ENCODE measurements at places on chromosomes 3 and 15.

- DNase-seq: no peak
These were observed 118.1 kb downstream of the LRRK1 start for GRCh38 chr15:101037090-101037830.

- DNase-seq: no peak
These were observed 42.8 kb downstream of the TSC22D2 start for GRCh38 chr3:150450916-150451315.

- DNase-seq: no peak
These were observed 11.1 kb downstream of the SLC24A1 start for GRCh38 chr15:65632780-65633375.

DNA sequence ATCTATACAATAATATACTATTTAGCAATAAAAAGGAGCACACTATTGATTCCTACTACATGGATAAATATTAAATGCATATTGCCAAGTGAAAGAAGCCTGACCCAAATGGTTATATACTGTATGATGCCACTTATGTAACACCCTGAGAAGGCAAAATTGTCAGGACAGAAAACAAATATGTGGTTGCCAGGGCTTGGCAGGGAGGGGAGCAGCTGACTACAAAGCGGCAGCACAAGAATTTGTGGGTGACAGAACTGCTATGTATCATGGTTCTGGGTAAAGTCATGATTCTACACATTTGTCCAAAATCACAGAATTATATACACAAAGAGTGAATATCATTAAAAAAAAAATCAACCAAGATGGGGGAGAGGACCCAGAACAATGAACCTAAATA, 22.5 kb downstream of the TBC1D2B start:
- no peak for DNase-seq

DNA sequence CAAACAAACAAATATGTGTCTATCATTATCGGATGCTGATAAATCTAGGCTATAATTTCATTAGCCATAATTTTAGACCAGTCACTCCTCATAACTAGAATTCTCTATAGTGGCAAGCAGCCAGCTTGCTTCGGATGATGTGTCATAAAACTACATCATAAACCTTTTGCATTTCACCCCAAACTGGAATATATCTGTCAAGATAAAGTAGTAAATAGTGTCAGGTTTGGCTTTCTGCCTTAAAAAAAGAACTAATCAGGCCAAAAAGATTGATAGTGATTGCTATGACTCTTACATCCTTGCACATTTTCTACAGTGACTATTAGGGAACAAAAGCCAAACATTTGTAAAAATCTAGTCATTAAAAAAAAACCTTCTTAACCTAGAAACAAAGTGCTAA, 51.0 kb downstream of the DPPA2 start:
- DNase-seq: no peak

DNA sequence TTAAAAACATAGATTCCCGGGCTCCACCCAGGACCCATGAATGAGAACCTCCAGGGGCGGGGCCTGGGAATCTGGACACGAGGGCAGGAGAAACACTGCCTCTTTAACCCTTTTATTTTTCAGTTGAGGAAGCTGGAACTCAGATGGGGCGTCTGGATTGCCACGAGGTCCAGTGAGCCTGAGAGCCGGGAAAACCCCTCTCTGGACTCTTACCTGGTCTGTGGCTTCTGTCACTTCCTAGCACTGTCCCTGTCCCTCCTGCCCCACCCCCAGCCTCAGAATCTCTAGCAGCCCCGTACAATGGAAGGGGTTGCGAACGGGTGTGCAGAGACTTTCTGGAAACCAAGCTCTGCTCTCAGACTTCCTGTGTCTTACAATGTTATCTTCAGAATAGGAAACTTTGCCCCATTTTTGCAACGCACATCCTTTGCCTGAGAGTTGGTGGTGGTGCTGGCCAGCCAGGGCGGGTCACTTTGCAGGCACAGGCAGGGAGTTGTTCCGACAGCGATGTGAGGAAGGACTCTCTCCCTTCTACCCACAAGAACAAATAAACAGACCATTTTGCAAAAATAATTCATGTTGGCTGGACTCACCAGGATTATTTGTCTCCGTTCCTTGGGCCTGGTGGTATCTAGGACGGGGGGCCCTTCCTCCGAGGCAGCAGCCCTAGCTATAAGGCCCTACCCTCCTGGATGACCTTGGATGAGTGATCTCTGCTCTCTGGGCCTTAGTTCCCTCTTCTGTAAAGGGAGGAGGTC, 59.1 kb downstream of the SMAD6 start:
- DNase-seq: no peak

DNA sequence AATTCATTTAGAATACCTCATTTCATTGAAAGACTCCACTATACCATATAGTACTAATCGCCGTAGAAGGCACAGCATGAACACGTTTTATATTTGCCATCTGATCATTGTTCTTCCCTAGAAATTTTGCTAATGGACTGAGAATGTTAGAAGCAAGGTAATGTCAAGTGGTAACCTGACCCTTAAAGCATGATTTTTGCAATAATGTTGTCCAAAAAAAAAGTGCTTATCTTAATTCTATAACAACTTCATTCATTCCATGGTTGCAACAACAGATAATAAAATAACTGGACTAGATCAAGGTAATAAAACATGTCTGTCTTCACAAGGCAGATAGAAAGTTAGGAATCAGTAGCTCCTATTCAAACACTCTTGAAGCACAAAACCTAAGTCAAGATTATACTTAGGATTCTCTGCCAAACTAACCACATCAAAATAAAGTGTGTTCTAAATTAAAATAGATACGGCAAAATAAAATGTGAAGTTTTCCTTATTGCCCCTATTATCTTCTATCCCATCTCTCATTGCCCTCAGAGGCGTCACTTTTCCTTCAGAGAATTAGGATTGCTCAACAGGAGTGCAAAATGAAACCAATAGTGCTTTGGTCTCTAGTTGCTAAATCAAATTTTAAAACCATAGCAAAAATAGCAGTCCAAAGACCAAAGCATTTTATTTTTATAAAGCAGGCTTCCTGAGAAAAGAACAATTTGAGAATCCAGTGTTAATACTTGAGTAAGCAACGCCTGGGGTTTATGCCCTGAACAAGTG, 317.4 kb upstream of the UBE2E2 start:
- no peak for DNase-seq

DNA sequence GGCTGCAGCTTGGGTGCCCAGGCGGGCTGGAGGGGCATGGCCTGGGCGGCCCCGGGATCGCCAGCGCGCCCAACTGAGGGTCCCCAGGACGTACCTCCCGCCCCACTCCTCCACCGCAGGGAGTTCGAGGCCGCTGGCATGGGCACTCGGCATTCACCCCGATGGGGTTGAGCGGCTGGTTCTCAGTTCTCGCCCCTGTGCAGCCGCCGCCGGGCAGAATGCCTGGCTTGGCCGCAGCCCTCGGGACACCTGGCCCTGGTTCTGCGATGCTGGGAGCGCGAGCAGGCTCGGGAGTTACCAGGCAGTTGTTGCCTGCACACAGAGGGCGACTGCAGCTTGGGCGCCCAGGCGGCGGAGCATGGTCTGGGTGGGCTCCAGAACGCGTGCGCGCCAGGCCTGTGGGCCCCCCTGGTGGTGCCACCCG, 121.4 kb downstream of the LMLN start:
- no peak for DNase-seq

- no peak for DNase-seq
These were observed 156.1 kb downstream of the STXBP5L start for GRCh38 chr3:121064121-121064520.

DNA sequence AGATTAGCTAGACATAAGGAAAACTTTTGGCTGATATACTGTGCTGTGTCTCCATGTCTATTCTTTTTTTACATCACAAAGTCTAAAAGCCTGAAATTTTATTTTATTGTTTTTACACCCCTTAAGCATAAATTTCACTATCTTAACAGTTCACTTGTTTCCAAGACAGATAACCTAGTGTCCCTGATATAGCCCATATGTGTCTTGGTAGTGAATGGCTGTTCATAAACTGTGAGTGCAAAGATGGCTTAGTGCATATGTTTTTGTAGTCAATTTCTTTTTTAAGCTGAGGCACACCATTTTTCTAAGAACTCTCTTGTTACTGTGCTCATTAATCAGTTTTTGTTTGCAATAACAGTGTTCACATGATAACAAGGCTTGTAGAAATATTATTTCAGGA, 381.1 kb downstream of the OXSM start:
- DNase-seq: no peak

- no peak for DNase-seq
These were observed 225.4 kb upstream of the SOX2 start for GRCh38 chr3:181486141-181486885.

GRCh38 chr15:41567261-41567660, 8.2 kb downstream of the TYRO3 start:
- DNase-seq: no peak

DNA sequence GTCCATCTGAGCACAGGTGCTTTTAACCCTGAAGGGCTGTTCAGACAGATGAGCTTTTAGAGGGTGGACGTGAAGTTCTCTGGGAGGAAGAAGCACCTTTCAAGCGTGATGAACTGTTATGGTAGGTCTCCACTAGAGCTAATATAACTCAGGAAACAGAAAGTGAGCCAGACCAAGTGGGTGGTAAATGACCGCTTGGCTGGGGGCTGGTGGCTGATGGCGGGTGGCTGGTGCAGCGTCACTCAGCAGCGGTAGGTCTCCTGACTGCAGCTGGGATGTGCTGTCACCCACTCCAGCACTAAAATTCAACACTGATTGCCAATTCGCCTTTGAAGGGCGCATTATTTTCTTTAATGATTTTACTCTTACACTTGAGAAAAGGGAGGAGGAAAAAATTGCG, 31.2 kb upstream of the LACTB start:
- no peak for DNase-seq

- no peak for DNase-seq
These were observed 328.2 kb downstream of the TIGIT start for GRCh38 chr3:114622001-114622400.

GRCh38 chr3:134378818-134379217, 4.6 kb upstream of the AMOTL2 start:
- no peak for DNase-seq

- no peak for DNase-seq
These were observed 2.2 kb upstream of the HES1 start for GRCh38 chr3:194133661-194134230.

GRCh38 chr15:60406513-60407414, 9.0 kb upstream of the ANXA2 start:
- no peak for DNase-seq

DNA sequence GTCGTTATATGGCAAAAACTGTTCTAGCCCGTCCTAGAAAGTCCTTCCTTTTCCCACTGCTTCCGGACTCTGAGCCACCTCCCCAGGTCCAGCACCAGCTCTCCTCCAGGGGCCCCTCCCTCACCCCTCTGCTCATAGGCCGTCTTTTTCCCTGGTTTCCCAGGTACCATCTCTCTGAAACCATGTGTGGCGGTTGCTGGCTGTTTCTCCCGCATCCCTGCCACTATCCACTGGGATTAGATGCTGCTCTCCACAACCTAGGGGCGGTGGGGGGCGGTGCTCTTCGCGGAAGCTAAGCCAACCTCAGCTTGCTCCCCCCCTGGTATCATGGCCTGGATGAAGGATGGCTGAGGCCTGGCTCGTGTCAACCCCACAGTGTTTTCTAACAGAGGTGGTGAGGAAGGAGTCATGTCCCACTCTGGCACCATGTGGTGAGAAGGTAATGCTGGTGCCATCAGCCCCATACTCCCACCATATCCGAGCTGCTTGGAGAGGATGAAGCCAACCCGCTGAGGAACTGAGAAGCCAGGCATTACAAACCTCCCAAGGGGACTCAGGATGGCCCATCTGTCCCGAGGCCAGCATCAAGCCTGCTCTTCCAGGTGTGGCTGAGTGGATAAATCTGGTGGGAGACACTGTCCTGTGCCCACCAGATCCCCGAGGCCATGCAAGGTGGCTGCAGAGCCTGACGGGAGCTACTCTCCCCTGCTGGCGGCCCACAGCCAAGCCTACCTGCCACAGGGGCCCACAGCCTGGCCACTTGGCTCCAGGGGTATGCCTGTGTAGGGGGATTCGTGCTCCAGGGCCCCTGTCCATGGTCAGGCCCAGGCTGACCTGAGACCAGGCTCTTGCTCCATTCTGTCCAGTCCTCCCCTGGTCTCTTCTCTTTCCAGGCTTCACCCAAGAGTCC, 27.9 kb upstream of the SLC41A3 start:
- DNase-seq: no peak

GRCh38 chr3:159432682-159433340, 555.8 kb upstream of the IL12A start:
- DNase-seq: no peak

GRCh38 chr3:172516318-172517214, 6.7 kb downstream of the TNFSF10 start:
- DNase-seq: no peak

Measured in GM12891 (cell line).